ENCODE measurements at places on chromosomes 7 and 10.

GRCh38 chr7:143892527-143893300 lies 9.3 kb downstream of the TCAF1 start:
- no peak for ATAC-seq

- no peak for ATAC-seq
These were observed 111.0 kb downstream of the LRRTM3 start for GRCh38 chr10:67036808-67037207.

DNA sequence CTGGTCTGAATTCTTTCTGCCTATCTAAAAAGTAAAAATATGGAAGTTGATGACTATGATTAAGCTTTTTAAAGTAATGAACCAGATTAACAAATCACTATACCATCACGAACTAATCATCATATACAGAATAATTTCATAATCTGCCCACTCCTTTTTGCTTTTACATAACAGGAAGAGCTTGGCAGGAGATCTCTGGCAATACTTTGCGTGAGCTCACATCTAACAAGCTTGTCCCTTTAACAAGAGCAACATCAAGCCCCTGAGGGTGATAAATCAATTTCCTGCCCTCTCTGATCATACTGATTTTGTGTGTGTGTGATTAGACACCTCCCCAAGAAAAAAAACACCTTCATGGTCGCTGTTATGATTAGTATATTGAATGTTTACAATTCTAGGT lies 143.5 kb upstream of the ASAH2 start:
- ATAC-seq, result no peak

GRCh38 chr10:550665-551372 lies 138.6 kb downstream of the DIP2C start:
- no peak for ATAC-seq

GRCh38 chr10:117370205-117370604 lies 5.0 kb downstream of the PDZD8 start:
- ATAC-seq, result no peak

DNA sequence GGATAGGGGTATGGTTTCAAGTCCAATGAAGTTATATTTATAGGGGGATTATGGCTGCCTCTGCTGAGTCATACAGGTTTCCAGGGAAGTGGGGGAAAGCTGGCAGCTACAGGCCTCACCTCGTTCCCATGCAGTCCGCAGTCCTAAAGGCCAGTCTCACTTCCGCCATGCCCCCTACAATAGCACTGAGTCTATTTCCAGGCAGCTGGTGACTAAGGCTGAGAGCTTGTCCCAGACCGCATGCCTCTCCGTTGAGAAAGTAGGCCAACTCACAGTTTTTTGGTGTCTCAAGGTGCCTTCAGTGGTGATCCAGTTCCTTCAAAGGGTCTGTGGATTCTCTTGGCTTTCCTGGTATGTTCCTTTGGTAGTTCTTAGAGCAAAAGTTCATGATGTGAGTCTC lies 203.9 kb upstream of the GLI3 start:
- ATAC-seq, result no peak

DNA sequence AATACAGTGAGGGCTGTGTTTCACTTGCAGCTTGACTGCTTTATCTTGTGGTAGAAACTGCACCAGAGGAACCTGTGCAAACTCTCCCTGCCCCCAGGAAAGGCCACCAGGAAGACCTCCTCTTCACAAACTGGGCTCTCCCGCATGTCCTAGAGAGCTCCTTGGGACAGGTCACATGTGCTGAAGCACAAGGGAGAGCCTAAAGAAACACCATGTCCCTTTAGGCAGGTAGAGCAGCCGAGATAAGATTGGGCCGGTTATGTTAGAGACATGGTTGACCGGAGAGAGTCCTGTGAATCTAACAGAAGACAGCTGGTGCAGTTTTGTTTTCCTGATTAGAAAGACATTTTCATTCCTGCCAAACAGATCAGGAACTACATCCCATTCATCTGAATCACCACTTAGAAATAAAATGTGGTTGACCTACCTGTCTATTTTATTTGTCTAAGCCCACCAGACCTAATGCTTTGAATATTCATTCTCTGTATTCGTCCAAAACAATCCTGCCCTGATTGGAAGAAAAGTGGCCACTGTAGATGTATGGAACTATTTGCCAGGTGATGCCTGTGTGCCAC lies 224.1 kb downstream of the GLI3 start:
- no peak for ATAC-seq

GRCh38 chr7:141986923-141987322 lies 8.8 kb upstream of the MGAM start:
- ATAC-seq, result no peak

GRCh38 chr7:126361183-126361582 lies 891.6 kb downstream of the GRM8 start:
- ATAC-seq, result no peak

GRCh38 chr10:18271491-18271890 lies 131.3 kb downstream of the CACNB2 start:
- no peak for ATAC-seq

- no peak for ATAC-seq
These were observed 14.0 kb upstream of the CNPY1 start for GRCh38 chr7:155560196-155560885.

- ATAC-seq, result no peak
These were observed 43.4 kb upstream of the PTER start for GRCh38 chr10:16393271-16393858.

DNA sequence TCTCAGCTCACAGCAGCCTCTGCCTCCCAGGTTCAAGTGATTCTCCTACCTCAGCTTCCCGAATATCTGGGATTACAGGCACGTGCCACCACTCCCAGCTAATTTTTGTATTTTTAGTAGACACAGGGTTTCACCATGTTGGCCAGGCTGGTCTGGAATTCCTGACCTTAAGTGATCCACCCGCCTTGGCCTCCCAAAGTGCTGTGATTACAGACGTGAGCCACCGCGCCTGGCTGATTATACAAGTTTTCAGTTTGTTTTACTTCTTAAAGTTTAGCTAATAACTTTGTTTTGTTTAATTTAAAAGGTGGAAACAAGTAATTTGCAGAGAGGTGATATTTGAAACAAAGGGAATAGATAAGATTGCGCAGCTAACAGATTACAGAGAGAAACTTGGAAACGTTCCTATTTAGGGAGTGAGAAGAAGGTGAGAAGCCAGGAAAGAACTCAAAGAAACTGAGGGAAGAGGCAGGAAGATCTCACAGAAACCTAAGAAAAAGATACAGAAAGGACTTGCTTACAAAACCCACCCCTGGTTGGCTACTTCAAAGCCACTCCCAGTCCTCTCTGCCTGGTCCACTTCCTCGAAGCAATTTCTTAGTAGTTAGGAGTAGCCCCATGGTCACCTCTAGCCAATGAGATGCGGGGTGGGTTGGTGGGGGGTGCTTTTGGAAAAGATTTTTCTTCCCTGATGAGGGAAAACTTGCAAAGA lies 15.0 kb upstream of the PDLIM1 start:
- no peak for ATAC-seq

- no peak for ATAC-seq
These were observed 4.6 kb downstream of the GRID2IP start for GRCh38 chr7:6546498-6547251.

GRCh38 chr7:97357459-97357858 lies 240.0 kb downstream of the SDHAF3 start:
- no peak for ATAC-seq

GRCh38 chr10:19570991-19571390 lies 245.2 kb upstream of the PLXDC2 start:
- ATAC-seq, result no peak

DNA sequence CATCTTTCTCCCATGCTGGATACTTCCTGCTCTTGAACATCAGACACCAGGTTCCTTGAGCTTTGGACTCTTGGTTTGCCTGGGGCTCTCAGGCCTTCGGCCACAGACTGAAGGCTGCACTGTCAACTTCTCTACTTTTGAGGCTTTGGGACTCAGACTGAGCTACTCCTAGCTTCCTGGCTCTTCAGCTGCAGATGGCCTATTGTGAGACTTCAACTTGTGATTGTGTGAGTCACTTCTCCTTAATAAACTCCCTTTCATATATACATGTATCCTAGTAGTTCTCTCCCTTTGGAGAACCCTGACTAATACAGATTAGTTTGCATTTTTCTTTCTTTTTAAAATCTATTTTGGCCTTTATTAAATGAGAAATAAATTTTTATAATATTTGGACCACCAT lies 276.2 kb upstream of the SEMA3C start:
- ATAC-seq, result no peak

- no peak for ATAC-seq
These were observed 13.4 kb upstream of the RASSF4 start for GRCh38 chr10:44946205-44946604.

DNA sequence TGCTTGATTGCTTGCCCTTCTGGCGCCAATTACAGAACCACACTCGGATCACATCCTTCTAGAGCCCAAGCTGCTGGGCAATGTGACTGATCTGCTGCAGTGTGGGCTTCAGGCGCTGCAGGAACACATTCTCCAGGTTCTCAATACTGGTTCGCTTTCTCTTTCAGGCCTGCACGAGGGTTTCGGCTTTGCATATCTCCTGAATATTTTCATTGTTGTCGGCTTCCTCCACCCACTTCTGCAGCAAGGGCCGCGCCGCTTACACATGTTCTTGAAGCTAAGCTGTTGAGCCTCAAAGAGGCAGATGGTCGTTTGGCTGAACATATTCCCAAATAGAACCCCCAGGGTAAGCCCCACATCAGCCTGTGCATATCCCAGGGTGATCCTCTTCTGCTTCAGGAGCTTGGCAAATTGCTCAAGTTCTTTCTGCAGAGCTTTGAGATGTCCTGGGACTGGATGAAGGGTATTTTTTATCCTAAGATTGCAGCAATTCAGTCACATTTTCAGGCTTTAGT lies 64.6 kb downstream of the HERC4 start:
- ATAC-seq, result no peak

DNA sequence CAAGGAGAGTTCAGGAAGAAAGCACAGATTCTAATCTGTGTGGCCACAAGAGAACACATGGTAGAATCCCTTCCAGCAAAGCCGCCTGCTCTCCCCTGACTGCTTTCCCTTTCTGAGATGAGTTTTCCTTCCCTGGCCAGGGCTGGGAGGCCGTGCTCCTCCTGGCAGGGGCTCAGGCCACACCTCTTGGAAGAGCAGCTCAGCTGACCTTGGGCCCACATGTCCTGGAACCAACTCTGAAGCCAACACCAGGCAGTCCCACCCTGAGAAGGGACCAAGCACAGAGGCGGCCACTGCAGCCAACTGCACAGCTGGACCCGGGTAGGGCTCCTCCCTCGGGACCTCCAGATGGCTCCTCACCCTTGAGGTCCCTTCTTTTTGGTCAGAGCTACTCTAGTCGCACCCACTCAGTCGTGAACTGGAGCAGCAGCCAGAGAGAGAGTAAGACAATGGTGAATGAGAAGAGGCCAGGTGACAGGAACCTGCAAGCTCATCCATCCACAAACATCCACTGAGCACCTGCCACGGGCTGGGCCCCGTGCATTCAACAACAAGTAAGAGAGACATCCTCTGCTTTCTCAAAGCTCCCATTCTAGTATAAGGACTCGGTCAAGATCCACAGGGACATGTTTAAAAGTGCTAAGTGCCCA lies 40.3 kb downstream of the FAM53B start:
- ATAC-seq, result no peak

GRCh38 chr10:28256776-28257175 lies 46.1 kb downstream of the MPP7 start:
- no peak for ATAC-seq

DNA sequence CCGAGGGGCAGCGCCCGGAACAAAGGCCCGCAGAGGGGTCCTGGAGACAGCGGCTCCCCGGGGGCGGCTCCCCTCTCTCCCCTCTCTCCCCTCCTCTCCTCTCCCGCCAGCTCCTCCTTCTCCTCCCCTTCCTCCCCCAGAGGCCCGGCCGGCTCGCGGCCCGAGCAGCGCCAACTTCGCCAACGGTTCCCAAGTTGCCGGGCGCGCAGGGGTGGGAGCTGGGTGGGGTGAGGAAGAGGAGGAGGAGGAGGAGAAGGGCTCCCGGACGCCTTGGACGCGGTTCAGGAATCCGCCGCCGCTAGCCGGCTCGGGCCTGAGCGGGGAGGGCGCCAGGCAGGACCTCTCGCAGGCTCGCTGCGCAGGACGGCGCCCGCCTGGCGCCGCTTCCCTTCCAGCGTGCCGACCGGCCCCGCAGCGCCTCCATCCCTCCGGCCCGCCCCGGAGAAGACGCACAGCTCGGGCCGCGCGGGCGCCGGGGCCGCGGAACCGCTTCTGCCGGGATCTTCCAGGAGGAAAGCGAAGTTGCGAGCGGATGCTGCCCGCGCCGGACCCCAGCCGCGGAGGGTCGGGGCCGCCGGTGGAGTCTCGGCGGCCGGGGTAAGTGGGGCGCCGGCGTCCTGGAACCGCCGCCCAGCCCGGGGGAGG lies at the start of gene CHST3:
CHST3 (plus strand) TSS at position 298 of the 645 bp plus-strand sequence. CDS start 41,448 bp downstream, outside the sequence.
- peak; percentile 71 for ATAC-seq

- no peak for ATAC-seq
These were observed 821.3 kb downstream of the LRMDA start for GRCh38 chr10:76252733-76253132.

DNA sequence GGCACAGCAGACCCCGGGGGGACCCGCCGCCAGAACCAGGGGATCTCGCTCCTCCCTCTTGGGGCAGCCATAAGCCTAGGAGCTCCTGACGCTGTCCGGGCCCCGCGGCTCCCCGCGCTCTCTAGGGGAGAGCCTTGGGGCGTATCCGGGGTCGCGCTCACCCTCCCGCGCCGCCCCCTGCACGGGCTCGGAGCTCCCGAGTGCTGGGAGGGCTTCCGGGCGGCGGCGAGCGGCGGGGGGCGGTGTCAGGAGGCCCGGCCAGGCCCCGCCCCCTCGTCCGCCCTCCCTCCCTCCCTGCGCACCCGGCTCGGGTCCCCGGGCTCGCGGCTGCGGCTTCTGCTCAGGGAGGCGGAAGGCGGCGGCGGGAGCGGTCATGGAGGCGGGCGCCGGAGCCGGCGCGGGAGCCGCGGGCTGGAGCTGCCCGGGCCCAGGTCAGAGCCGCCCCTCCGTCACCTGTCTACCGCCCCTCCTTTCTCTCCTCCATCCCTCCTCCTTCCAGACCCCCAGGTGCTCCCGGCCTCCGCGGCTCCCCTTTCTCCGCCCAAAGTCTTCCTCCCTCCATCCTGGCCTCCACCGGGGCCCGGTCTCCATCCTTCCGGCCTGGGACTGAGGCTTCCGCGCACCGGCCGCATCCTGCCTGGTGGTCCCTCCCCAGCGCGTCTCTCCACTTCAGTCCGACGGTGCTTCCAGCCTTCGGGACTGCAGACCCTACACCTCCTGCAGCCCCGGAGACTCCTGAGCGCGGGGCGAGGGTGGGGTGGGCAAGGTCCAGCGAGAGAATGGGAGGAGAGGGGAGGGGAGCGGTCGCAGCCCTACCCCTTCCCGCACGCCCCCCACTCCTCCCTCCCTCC lies at the start of gene CCDC136:
CCDC136 (plus strand) TSS at position 848 of the 851 bp plus-strand sequence. CDS start 444 bp downstream, outside the sequence.
- peak; percentile 80 for ATAC-seq

DNA sequence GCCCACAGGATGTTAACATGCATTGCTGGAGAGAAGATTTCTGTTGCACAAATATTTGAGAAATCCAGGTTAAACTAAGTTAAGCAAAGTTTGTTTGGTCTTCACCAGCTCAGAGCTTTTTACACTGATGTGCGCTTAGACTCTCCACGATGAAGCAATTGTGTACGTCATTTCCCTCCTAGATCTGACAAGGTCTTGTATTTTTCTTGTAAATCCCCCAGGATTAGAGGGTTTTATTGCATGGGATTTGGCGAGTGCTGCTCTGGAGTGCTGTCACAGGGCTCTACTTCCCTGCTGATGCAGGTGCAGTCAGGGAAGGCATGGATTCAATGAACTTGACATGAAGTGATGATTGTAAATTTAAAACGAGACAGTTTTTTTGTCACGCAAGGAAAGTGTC lies 173.3 kb downstream of the PDE1C start:
- ATAC-seq, result no peak

GRCh38 chr10:97040706-97041105 lies 145.1 kb downstream of the SLIT1 start:
- no peak for ATAC-seq
